Fibroblast of the aortic adventitia (primary cell): ENCODE measurements at places on chromosomes 7 and 10. TPM values are rescaled to one million over a fixed set of nuclear protein-coding genes. Genes with fewer than 3 reads are reported as not detected.

ASL gene
- total RNA-seq, result 13.9 and 45.8 TPM in 2 replicates

HOXA2 gene
- total RNA-seq, result 0.16 and 3.6 TPM in 2 replicates

AVPI1 gene
- 20.2 TPM in 2 replicates for total RNA-seq

GIMAP6 gene
- total RNA-seq, result 0.18 and 0.74 TPM in 2 replicates

FKBP9 gene
- total RNA-seq, result 387 and 831 TPM in 2 replicates

SPDYE2 gene
- total RNA-seq, result 0.16 TPM in 1 of 2 replicates, not detected in the other

NUTM2D gene
- 0.82 and 2.6 TPM in 2 replicates for total RNA-seq

FAM13C gene
- total RNA-seq, result 3.3 and 9.1 TPM in 2 replicates

ZNF239 gene
- total RNA-seq, result 1.8 and 6.6 TPM in 2 replicates

PLEKHS1 gene
- total RNA-seq, result not detected in 2 replicates

PRF1 gene
- not detected in 2 replicates for total RNA-seq

VAX1 gene
- not detected in 2 replicates for total RNA-seq

EVX1 gene
- not detected in 2 replicates for total RNA-seq

PILRB gene
- total RNA-seq, result 4.4 and 8.1 TPM in 2 replicates

HMX3 gene
- total RNA-seq, result not detected in 2 replicates

NRAP gene
- under 0.01 TPM in 1 of 2 replicates, not detected in the other for total RNA-seq

SKIDA1 gene
- total RNA-seq, result 0.41 and 0.90 TPM in 2 replicates

CALY gene
- not detected in 2 replicates for total RNA-seq

SSC4D gene
- 0.36 and 1.5 TPM in 2 replicates for total RNA-seq

LARP4B gene
- total RNA-seq, result 25.2 and 38.7 TPM in 2 replicates

ZNF503 gene
- 21.7 and 29.8 TPM in 2 replicates for total RNA-seq
